ENCODE measurements at places on chromosomes 16 and 17.

- DNase-seq = peak; percentile 58
Measured at GRCh38 chr17:7436556-7437368, 1.5 kb downstream of the TMEM102 start.

GRCh38 chr17:48671697-48672171, 45.6 kb upstream of the HOXB9 start:
- peak; percentile 59 for DNase-seq

- DNase-seq = no peak
Measured at GRCh38 chr16:61813339-61813738, 222.9 kb downstream of the CDH8 start.

- peak; percentile 77 for DNase-seq
Measured at GRCh38 chr17:40121181-40122135, at the start of gene MSL1. Gene MSL1 (plus strand): TSS chr17:40121971. CDS start chr17:40122613, 642 bp downstream.

- DNase-seq = no peak
Measured at GRCh38 chr17:29049541-29050145, 6.7 kb downstream of the PIPOX start.

- DNase-seq = peak; percentile 24
Measured at GRCh38 chr17:79997011-79997660, 38.5 kb downstream of the TBC1D16 start.

- no peak for DNase-seq
Measured at GRCh38 chr17:82959242-82959930, 119.6 kb upstream of the ZNF750 start.

GRCh38 chr16:84013787-84014569, 28.6 kb downstream of the SLC38A8 start:
- peak; percentile 6 for DNase-seq

GRCh38 chr16:4351880-4352279, 759 bp upstream of the PAM16 start:
- no peak for DNase-seq
